ENCODE measurements at places on chromosomes 2 and 18.

DNA sequence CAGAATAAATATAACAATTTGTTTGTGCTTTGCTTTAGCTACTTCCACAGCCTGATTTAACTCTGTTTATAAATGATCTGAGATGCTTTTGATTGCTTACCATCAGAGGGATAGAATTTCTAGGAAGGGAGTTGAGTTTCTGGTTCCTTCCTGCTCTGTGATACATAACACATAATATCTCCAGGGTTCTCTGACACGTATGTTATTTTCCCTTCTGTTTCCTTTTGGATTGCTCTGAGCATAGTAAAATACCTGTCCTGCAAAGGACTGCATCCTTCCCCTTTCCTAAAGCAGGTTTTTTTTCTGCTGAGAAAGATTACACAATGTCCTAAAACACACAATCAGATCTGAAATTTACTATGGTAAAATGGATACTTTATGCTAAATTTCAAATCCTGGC, 76.1 kb downstream of the CABYR start:
- DNase-seq = no peak

DNA sequence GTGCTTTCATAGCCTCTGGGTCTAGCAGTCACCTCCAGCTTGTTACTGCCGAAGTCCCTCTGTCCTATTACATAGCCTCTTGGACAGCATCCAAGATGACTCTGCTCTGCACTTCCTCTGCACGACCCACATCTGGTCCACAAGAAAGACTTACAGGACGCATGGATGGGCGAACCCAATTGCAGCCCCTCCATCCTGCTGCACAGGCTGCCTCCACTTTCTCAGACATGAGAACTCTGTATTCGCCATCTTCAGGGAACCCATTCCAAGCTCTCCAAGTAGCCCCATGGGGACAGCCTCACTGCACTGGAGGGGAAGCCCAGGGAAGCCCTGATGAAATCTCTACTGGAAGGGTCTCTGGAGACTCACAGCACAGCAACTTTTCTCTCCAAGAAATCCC, 172.1 kb downstream of the GFPT1 start:
- peak; percentile 59 for DNase-seq

DNA sequence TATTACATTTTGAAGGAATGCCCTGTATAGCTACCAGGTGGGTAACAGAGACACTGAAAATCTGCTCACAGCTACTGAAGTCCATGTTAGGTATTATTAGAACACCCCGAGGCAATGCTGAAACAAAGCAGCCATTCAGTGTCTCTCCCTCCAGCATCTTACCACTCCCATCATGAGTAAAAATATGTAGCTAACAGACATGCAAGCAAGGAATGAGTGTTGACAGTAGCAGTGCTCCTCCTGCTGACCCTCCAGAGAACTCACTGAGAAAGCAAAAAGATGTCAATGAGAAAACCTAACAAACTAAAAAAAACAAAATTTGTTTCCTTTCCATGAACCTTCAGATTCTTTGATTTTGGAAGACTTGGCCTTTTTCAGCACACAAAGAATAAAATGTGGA, 393.9 kb downstream of the LRRTM1 start:
- no peak for DNase-seq

DNA sequence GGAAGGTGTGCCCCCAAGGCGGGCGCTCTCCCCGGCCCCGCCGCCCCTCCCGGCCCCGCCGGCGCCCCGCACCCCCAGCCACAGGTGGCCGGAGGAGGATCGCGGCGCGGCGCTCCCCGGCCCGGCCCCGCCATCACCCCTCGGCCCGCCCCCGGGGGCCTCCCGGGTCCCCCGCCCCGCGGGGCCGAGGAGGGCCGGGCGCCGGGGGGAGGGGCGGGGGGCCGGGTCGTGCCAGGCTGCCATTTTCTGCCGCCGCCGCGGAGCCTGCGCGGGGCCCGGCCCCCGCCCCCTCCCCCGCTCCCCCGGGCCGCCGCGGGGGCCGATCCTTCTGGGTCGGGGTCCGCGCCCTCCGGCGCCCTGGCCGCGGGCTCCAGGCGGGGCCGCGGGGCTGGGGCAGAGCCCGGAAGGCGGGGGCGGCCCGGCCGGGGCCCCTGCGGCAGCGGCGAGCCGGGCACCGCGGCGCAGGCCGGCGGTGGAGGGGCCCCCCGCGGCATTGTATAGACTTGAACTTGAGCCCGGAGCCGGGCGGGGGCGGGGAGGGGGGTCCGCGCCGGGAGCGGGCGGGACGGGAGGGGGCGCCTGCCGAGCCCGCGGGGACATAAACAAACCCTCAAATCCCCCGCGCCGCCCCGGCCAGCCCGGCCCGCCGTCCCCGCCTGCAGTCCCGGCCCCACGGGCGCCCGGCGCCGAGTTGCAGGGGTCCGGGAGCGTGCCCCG, 556 bp downstream of the DNMT3A start:
- DNase-seq = peak; percentile 15

DNA sequence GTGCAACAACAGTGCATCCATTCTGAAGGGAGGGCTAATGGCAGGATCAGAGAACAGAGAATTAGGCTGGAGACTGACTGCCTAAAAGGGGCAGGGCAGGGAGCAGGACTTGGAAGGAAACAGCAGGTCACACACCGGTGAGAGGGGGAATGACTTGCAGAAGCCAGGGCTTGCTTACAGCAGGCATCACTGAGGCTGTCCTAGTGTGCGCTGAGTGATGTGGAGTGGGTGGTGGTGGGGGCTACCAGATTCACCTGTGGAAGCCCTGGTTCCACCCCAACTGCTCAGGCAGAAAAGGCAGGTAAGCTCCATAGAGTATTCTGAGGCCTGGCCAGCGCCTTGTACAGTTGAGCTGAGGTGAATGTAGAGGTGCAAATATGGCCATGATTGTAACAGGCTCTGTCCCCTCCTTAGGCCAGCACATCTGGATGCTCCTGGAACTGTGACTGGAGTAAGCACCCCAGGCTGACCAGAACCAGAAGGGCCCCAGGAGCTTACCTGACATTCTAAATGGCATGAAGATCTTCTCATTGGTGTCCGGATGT, 49.4 kb downstream of the SFXN5 start:
- no peak for DNase-seq

GRCh38 chr2:237590272-237591140, at the start of gene RAB17:
Gene RAB17 (minus strand): TSS chr2:237590734. CDS start chr2:237586154, 4,580 bp downstream.
- DNase-seq = peak; percentile 36

GRCh38 chr2:181483876-181484275, 26.7 kb downstream of the ITGA4 start:
- no peak for DNase-seq

GRCh38 chr2:134683561-134684112, 35.2 kb downstream of the TMEM163 start:
- peak; percentile 7 for DNase-seq

GRCh38 chr2:238227587-238228032, 12.2 kb downstream of the HES6 start:
- no peak for DNase-seq

GRCh38 chr2:20676353-20677215, 9.6 kb downstream of the GDF7 start:
- DNase-seq = no peak

DNA sequence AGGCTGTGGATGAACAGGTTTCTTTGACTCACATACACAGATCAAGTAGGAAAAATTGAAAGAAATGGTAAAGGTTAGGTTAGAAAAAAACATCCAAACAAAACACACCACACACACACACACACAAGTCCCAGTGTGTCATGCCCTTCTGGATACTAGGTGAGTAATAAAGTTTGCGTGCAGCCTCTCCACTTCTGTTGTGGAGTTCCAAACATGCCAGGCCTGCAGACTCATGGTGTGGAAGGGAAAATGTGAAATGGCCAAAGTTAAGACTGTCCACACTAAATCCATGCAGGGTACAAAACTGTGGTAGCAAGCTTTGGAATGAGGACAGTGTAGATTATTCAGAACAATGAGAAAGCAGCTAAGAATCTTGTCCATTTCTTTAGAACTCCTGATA, 114.6 kb downstream of the IKZF2 start:
- peak; percentile 52 for DNase-seq

GRCh38 chr2:171317492-171318125, 116.2 kb downstream of the METTL8 start:
- DNase-seq = peak; percentile 11

DNA sequence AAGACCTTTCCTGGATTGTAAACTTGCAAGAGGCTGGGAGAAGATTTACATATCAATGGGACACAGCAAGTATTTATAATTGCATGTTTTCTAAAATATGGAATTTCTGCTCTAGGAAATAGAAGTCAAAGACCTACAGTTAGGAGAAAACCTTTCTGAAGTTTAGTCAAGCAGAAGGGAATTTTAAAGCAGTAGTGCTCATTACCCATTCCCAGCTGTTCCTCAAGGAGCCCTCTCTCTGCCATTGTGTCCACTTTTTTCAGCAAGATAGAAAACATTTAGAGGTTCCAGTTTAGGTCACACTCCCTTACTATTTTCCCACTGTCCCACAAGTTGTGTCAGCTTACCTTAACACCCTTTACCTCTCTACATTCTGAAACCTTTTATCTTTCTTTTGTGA, 584.0 kb upstream of the CHAC2 start:
- DNase-seq = no peak

GRCh38 chr2:25954199-25954752, 28.0 kb downstream of the KIF3C start:
- no peak for DNase-seq

- peak; percentile 58 for DNase-seq
Measured at GRCh38 chr18:45168866-45169600, 446.2 kb upstream of the SLC14A2 start.

DNA sequence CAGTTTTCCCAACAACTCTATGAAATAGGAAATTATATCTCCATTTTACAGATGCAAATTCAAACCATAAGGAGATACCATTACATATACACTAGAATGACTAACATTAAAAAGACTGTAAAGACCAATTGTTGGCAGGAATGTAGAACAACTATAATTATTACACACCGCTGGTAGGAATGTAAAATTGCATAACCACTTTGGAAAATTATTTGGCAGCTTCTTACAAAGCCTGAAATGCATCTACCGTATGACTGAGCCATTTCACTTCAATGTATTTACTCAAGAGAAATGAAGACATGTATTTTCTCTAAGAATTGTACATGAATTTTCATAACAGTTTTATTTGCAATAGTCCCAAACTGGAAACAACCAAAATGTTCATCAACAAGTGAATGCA, 189.1 kb upstream of the BCL2L11 start:
- no peak for DNase-seq

- DNase-seq = no peak
Measured at GRCh38 chr2:150491430-150491829, 4.0 kb upstream of the RND3 start.

GRCh38 chr2:70664525-70664924, 103.5 kb downstream of the ADD2 start:
- DNase-seq = no peak

DNA sequence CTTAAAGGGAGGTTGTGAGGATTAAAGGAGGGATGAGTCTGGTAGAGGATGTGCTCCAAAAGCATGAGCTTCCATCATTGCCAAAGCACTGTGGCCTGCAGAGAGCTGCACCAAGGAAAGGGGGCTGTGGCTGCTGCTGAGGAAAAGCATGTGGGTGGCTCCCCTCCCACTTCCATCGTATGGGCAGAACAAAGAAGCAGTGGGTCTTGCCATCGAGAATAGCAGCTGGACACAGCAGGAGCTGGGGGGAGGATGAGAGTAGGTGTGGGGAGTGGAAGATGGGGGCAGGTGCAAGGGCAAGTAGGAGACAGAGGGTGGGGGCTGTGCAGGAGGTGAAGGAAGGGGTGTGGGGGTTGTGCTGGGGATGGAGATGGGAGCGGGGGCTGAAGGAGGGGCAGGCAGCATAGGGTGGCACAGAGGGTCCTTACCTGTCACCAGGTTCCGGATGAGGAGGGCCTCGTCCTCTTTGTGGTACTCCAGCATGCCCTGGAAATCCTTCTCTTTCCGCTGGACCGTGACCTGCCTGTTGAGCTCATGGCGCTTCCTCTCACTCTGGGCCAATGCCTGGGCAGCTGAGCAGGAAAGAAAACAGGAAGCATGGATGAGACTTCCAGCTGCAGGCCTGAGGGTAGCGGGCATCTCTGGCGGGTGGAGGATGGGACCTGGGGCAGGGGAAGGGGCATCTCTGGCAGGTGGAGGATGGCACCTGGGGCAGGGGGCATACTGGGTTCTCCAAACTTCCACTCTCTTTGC, 33.6 kb upstream of the ACAA2 start:
- DNase-seq = no peak

DNA sequence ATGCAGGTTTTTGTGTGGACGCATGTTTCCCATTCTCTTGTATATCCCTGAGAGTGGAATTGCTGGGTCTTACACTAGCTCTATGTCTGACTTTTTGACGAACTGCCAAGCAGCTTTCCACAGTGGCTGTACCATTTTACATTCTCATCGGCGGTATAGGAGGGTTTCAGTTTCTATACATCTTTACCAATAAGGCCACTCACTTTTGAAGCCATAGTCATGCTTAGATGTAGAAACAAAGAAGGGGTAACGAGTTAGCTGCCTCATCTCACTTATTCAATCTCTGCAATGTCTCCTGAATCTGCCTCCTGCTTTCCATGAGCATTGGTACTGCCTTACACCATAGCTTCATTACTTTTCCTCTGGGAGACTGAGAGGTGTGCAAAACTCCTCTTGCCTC, 47.4 kb downstream of the MMADHC start:
- no peak for DNase-seq

GRCh38 chr2:124088616-124089015, 63.5 kb downstream of the CNTNAP5 start:
- DNase-seq = no peak

DNA sequence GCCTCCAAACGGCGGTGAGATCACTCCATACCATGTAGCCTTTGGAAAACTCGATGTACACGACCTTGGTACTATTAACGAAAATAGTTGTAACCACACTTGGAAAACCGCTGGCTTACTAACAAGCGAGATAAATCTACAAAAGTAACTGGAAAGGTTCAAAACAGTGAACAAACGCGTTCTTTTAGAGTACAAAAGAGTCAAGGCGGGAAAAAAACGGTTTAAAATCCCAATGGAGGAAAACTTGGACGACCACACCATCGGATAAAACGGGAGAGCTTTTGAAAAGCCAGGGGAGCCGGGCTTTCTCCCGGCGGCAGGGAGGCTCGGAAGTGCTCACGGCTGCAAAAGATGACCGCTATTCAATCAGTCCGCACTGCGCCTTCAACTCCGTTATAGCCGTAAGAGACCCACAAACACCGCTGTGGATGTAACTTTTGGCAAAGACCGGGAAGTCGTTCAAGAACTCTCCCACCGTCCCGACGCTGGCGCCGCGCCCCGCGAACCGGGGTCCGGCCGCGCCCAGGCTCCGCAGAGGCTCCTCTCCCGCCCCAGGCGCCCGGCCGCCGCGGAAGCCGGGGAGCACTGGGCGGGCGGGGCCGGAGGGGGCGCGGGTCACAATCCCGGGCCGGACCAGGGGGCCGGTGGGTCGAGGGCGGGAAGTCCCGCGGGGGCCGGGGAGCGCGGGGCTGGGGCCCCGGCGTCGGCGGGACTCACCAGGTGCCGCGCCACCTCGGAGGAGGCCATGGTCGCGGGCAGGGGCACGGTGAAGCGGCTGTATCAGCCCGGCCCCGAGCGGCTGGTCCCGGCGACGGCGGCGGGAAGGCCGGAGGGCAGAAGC, 465 bp downstream of the SEPTIN10 start:
- peak; percentile 69 for DNase-seq
